ENCODE measurements at places on chromosomes 3 and 15.

GRCh38 chr3:171198781-171199472 is 172.4 kb upstream of the SLC2A2 start:
- DNase-seq = no peak

- no peak for DNase-seq
Observed at GRCh38 chr3:141499284-141499683, 12.5 kb downstream of the RASA2 start.

DNA sequence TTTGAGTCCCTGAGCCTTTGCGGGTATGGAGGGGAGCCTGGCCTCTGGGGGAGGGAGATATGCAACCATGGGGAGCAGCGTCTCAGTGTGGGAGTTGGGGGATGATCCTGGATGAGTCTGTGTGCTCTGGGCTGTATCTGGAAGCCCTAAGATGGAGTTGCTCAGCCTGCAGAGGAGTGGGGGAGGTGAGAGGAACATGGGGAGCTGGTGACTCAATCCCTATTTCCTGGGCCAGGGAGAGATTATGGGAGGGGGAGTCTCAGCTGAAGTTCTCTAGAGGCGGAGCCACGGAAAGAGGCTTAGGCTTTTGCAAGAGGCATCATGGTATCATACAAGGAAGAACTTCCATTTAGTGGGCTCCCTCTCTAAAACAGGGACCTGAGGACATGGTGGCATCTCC is 59.5 kb upstream of the TMEM115 start:
- peak; percentile 81 for DNase-seq

DNA sequence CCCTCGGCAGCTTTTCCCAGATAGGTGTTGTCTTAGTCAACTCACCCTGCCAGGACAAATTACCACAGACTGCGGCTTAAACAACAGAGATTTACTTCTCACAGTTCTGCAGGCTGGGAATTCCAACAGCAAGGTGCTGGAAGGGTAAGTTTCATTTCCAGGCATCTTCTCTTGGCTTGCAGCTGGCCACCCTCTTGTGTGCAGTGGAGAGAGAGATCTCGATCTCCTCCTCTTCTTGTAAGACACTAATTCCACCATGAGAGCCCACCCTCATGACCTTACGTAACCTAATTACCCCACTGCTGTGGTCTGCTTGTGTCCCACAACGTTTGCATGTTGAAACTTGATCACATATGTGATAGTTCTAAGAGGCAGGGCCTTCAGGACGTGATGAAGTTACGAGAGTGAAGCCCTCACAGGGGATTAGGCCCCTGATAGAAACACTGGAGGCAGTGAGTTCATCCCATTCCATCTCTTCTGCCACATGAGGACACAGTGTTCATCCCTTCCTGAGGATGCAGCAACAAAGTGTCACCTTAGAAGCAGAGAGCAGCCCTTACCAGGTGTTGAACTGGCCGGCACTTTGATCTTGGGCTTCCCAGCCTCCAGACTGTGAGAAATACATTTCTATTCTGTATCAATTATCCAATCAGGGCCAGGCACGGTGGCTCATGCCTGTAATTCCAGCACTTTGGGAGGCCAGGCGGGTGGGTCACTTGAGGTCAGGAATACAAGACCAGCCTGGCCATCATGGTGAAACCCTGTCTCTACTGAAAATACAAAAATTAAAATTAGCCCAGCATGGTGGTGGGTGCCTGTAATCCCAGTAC is 247.7 kb downstream of the PLCL2 start:
- DNase-seq = no peak

DNA sequence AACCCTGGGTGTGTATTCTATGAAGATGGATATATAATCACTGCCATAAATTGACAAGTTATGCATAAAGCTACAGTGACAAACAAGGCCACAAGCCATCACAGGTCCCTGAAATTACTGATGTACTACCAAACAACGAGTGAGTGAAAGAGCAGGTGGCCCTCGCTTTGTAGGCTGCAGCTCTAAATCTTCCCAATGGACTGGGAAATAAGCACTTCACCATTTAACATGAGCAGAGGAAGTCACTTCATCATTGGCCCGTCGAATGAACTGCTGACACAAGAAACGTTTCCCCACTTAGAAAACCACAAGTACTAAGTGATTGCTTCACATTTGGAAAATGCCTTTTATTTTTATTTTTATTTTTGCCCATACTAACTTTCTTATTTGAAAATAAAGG is 218.0 kb downstream of the ZNF385D start:
- no peak for DNase-seq

DNA sequence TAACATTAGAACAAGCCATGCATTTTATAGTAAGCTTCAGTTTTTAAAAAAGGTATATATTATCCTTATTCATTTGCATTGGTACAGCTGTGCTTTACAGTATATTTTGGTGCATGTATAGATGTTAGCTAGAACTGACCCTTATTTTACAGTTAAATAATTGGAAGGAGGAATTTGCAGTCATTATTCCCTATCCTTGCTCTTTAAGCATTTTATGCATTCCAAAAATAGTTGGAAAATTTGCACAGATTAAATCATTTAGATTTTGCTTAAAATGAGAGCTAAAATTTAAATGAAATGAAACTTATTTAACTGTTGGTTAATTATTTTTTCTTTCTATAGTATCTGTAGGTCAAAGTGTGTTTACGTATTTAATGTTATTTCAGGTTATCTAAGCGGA is 667.1 kb downstream of the NAALADL2 start:
- no peak for DNase-seq

- DNase-seq = no peak
Observed at GRCh38 chr3:74601793-74602192, 12.7 kb downstream of the CNTN3 start.

- DNase-seq = no peak
Observed at GRCh38 chr3:169880576-169881250, 11.0 kb upstream of the LRRC31 start.

DNA sequence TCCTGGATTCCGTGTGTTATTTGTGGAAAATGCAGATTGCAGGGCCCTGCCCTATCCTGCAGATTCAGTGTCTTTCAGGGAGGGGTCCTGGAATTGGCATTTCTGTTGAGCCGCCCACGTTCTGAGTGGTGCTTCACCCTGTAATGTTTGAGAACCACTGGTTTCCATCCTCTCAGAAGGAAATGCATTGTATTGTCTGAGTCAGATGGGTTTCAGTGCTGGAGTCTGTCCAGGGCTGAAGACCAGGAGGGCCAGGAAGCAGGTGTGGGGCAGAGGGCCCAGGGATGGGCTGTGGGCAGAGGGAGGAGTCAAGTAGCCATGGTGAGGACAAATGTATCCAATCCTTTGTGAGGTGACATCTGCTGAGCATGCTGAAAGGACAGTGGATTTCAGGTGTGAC is 123.8 kb downstream of the SV2B start:
- no peak for DNase-seq

DNA sequence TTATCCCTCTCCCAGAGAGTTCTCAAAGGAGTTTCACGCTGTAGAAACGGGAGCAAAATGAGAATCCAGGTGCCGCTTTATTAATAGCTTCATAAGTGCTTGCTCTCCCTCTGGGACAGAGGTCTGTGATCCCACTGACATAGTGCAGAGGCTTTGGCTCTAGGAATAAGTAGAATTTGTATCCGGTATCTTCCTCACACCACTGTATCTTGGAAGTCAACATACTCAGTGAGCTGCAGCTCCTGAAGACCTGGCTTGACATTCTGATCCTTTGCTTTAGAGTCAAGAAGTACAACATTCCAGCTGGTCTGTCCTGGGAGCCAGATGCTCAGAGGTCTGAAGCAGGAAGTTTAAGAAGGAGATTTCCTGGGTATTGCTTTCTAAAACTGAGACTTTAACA is 323.0 kb downstream of the LPP start:
- peak; percentile 59 for DNase-seq

GRCh38 chr3:16816048-16816780 is 68.5 kb upstream of the PLCL2 start:
- DNase-seq = no peak

GRCh38 chr15:26013981-26014380 is 150.9 kb upstream of the ATP10A start:
- DNase-seq = no peak

DNA sequence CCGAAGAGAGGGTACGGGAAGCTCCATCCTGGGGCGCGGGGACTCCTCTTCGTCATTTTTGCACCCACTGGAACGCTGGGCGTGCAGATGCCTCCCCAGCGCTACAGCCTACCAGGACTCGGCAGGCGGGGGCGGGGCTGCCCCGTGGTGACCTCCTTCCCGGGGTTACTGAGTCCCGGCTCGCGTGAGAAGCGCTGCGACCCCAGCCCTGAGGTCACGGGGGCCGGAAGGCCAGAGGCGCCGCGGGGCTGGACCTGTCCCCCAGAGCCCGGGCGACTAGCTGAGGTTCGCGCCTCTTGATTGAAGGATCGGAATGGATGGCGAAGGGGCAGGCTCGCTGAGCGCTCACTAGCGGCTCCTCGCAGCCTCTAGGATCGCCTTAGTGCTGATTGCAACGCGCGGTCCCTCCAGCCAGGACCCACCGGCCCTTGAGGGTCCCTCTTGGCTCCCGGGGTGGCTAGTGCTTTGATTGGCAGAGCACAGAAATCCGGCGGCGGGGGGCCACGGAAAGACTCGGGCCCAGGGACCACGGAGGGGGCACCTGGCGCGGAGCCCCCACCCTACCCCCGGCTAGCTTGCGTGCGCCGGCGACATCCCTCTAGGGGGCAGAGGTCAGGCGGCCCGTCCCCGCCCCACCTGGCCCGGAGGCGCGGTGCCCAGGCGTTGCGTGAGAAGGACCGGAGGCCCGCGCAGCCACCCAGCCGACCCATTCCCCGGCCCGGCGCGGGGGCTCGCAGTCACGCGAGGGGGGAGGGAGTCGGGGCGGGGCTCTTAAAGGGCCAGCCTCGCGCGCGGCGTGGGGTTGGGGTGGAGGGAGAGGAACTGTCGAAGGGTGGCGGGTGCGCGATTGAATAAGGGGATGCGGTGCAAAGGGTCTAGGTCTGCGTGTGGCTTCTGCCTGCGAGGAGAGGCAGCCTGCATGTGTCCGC is 781 bp upstream of the CYP1A1 start:
- DNase-seq = peak; percentile 56

- no peak for DNase-seq
Observed at GRCh38 chr15:66743703-66744536, 41.9 kb downstream of the SMAD6 start.

- DNase-seq = no peak
Observed at GRCh38 chr3:139309061-139309591, 34.7 kb upstream of the MRPS22 start.

GRCh38 chr15:33675246-33675645 is 293.1 kb upstream of the CHRM5 start:
- DNase-seq = peak; percentile 24

GRCh38 chr3:2847062-2847841 is 262.9 kb downstream of the IL5RA start:
- DNase-seq = no peak

- DNase-seq = no peak
Observed at GRCh38 chr3:138296639-138297038, 33.0 kb downstream of the NME9 start.

- DNase-seq = no peak
Observed at GRCh38 chr3:185744997-185745843, 79.6 kb downstream of the IGF2BP2 start.

DNA sequence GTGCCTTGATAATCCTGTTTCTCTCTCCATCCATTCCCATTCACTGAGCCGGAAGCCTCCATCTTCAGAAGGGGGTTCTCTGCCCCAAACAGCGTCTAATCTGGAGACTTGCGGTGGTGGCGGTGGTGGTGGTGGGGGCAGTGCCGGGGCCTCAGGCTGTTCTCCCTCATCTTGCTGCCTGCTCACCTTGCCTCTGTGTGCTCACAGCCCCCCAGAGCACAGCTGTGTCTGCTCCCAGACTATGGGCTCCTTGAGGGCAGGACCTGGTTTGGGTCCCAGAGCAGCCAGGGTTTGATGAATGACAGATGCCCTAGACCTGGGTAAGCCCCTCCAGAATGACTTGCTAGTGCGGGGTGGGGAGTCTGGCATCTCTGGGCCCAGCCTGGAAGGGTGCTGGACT is 430 bp upstream of the PSTPIP1 start:
- no peak for DNase-seq

DNA sequence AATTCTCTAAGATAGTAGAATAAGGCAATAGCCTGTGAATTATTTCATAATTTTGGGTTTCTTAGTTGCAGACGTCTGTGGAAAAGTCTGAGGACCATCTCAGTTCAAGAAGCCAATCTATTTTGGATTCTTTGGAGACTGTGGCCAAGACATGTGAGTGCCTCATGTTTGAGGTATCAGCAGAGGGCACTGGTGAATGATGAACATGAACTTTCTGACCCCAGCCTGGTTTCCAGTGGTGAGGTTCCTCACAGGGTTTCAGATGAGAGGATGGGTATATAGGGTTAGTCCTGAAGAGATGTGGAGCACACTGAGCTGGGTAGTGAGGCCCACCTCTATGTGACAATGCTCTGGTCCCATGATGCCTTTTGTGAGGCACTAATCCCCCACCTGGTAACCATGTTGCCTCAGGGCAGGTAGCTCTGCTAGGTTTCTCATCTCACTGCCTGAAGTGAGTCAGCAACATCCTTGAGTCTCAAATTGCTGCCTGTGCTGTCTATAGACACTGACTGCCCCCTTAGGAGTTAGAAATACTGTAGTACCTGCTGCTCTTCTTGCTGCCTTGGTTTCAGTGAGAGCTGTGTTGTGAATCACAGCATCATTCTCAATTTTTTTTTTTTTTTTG is 32.3 kb downstream of the C3orf62 start:
- DNase-seq = no peak

DNA sequence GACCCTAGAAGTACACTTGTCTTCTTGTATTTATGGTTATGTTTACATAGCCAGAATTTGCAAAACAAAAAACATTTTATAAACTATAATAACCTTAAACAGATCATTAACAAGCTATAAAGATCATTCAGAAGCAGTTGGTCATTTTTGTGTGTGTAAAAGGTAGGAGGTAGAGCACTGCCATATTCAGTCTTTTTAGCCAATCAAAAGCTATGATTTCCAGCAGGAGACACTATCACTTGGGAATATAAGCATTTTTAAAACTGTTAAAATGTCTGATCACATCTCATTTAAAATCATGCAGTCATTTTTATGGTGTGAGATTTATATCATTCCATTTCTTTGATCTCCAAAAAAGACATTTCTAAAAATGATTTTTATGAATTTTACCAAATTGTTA is 42.6 kb upstream of the ATP2C1 start:
- DNase-seq = no peak

DNA sequence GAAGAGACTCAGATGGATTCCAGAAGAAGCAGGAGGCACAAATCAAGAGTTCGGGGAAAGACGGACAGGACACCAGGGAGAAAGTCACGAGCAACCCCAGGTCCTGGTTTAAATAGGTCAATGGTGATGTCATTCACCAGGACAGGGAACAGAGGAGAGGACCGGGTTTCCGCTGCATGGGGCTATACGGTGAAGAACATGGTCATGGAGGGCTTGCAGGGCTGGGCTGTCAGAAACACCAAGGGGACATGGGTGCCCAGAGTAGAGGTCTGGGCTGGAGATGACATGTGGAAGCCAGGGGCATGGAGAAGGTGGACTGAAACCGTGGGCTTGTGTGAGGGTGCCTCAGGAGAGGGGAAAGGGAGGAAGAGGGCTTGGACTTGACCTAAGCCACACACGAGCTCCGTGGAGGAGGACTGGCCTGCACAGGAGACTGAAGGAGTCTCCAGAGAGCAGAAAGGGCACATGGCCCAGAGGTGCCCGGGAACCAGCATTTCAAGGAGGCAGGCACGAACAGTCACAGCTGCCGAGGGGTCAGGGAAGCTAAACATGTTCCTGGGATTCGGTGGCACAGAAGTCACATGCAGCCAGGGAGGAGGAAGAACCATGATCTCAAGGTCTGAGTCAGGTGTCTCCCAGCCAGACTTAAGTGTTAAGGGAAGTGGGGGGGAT is 54.2 kb upstream of the RPL32 start:
- DNase-seq = peak; percentile 25

- DNase-seq = no peak
Observed at GRCh38 chr3:12489832-12490231, 5.6 kb downstream of the TSEN2 start.
